IMR-90 (cell line): ENCODE measurements at places on chromosomes 3 and 15. TPM values are rescaled to one million over a fixed set of nuclear protein-coding genes. Genes with fewer than 3 reads are reported as not detected.

GRCh38 chr3:14837186-14837877 is 18.6 kb downstream of the FGD5 start:
- no peak for DNase-seq

- DNase-seq, result no peak
These were observed 70.7 kb downstream of the IQSEC1 start for GRCh38 chr3:13002398-13003124.

- no peak for DNase-seq
These were observed 367 bp upstream of the TARS3 start for GRCh38 chr15:101724675-101725005.

- DNase-seq, result peak; percentile 59
These were observed 10.3 kb downstream of the USF3 start for GRCh38 chr3:113685956-113686721.

Gene PLCL2
- 3.8 and 4.2 TPM in 2 replicates for total RNA-seq

- no peak for DNase-seq
These were observed 78.6 kb downstream of the FNDC3B start for GRCh38 chr3:172118019-172118418.

Gene EBLN2
- total RNA-seq, result 6.4 and 7.7 TPM in 2 replicates

GRCh38 chr3:16998236-16998923 is 113.6 kb downstream of the PLCL2 start:
- DNase-seq, result no peak

DNA sequence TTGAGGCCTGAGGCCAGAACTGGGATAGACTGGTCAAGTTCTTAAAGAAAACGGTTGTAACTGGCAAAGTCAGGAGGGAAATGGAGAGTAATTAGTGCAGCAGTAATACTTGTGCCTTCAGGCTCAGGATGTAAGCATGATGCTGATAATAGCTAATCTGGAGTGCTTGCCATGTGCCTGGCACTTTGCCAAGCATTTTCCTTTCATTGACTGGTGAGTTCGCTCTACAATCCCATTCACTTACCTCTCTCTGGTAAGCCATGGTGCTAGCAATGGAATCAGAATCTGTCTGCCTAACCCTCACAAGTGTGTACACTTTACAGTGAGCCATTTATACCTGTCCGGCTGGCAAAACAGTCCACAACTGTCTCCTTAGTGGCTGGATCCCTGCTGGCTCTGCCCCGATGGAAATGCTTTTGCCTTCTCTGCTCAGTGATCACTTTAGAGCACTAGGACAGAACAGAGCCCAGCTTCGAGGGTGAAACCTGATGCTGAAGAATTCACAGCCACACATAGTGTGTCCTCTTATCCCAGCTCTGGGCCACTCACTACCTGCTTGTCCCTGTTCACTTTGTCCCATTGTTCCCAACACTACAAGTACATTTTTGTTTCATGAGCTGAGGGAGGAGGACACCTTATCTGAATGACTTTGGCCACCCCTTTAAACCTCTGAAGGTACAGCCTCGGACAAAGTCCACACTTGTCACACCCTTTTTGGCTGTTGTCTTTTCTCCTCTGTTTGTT is 10.3 kb downstream of the CHP1 start:
- no peak for DNase-seq

DNA sequence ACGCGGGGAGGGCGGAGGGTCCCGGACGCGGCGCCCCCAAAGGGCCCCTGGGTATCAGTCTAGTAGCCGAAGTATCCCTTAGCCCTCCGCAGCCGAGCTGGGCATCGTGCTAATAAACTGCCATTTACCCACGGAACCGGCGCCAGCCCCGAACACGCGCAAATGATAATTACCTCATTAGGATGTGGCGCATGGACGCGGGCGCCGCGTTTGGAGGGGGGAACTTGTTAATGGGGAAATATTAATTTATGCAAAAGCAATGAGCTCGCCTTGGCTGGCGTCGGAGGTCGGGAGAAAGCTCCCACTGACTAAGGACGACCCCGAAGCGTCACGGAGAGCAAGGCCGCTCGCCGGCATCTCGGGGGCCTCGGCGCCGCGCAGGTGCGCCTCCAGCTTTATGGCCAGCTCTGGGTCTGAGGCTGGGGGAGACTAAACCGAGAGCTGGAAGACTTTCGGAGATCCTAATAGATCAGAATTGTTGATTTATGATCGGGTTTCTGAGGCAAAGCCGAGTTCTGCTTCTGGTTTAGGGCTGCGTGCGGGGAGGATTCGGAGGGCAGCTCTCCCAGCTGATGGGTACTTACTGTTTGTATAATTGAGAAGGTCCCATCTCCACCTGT is 474 bp upstream of the FEZF2 start:
- DNase-seq, result no peak

GRCh38 chr3:158713094-158713499 is 19.2 kb downstream of the RARRES1 start:
- no peak for DNase-seq

GRCh38 chr3:171465763-171466162 is 5.6 kb upstream of the TNIK start:
- DNase-seq, result no peak

Gene TRAT1
- not detected in 2 replicates for total RNA-seq

Gene HIGD2B
- not detected in 2 replicates for total RNA-seq

GRCh38 chr3:38536671-38537070 is 40.5 kb downstream of the EXOG start:
- DNase-seq, result no peak

DNA sequence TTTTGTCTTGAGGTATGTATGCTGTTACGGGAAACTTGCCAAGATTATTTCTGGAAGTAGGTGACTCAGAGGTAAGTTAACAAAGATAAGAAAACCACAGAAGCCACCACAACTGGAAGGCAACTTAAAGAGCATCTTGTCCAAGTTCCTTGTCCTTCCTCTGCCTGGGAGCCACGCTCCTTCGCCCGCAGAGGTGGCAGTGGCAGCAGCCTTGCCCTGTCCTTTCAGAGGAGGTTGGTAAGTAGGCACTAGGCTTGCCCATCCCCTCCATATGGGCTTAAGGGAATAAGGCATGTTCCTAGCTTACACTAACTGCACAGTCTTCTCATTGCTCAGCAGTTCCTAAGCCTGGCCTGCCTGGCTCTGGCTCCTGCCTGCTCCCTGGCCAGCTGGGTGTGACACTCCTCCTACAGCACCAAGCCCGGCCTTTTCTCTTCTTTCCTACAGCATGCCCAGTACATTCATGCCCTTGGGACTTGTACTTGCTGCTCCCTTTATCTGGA is 48.0 kb upstream of the RAB6B start:
- peak; percentile 98 for DNase-seq

DNA sequence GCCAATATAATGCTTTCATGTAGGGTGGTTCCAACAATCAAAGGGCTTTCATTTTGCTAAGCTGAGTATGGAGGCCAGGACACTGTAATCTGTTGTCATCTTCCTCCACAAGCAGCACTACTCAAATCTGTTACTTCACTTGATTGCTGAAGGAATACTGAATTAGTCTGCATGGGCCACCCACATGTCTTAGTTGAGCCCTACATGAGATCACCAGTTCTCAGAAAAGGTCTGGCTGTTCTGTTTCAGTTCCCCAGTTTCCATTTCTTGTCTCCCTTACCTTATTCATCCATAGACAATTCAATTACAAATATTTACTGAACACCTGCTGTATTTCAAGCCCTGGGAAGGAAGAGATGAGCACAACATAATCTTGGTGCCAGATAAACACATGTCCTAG is 119.2 kb downstream of the FHIT start:
- no peak for DNase-seq

Gene XCR1
- not detected in 2 replicates for total RNA-seq

- DNase-seq, result no peak
These were observed 13.3 kb upstream of the STARD5 start for GRCh38 chr15:81337241-81337640.

- no peak for DNase-seq
These were observed 11.7 kb downstream of the TPM1 start for GRCh38 chr15:63054281-63054683.

Gene DZIP1L
- total RNA-seq, result 14.7 and 21.4 TPM in 2 replicates

DNA sequence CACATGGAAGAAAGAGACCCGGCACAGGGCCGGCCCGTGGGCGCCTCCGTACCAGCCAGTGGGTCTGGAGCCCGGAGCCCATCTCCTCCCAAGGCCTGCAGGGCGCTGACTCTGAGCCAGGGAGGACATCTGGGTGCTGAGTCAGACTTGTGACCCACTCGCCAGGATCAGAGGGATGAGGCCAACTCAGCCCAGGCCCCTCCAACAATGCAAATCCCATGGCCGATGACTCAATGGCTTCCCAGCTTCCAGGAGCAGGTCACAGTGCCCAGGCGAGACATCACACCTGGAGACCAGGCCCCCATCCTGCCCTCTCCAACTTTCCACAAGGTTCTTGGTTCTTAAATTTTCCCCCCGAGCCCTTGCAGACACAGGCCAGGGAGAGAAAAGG is 95.1 kb downstream of the LRIG1 start:
- peak; percentile 94 for DNase-seq

Gene GOLGA6D
- not detected in 2 replicates for total RNA-seq

- DNase-seq, result peak; percentile 29
These were observed 80.9 kb downstream of the LRRFIP2 start for GRCh38 chr3:37093481-37093880.

GRCh38 chr3:182914341-182914740 is 66.0 kb downstream of the DCUN1D1 start:
- peak; percentile 57 for DNase-seq

Gene GOLGA8J
- total RNA-seq, result under 0.01 TPM in 1 of 2 replicates, not detected in the other

DNA sequence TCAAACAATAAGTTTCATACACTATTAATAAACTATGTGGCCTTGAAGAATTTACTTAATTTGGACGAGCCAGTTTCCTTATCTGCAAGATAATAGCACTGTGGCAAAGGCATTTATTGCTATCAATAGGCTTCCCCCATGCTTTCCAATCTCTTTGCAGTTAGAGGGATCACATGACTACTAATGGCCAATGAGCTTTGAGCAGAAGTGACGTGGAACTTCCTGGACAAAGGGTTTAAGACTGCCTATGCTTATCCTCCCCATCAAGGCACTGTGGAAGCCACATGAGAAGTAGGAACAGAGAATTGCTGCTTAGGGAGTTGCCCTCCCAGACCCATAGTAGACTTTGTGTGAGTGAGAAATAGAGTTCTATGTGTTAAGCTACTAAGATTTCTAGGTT is 16.7 kb upstream of the ZMAT3 start:
- DNase-seq, result no peak

- DNase-seq, result no peak
These were observed 2.6 kb downstream of the LIPC start for GRCh38 chr15:58434334-58434875.

Gene RBMS3
- total RNA-seq, result 110 and 127 TPM in 2 replicates

DNA sequence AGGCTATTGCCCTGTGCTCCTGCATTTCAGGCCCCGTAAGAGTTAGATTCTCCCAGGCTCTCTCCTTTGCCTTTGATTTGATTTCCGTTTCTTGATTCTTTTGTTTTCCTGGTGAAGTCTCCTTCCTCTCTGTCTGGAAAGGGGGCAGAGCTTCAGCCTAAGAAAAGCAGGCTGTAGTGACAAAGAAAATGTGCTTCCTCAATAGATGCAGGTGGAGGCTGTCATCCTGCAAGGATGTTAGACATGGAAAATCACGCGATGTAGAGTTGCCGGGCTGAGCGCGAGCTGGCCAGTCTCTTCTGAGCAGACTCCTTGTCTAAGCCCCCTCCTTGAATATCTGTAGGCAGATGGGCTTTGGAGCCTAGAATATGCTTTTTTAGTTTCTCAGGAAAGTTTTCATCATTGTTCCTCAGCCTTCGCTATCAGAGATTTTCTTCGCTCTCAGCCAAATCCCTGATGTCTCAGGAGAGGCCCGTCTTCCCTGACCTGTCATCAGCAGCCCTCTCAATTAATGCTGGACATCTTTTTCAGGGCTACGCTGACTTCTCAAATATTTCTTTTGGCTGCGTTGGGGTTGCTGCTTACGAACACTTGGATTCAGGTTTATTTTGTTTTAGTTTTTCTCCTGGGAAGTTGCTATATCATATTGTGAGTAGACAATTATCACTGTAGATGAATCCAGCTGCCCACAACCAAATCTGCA is 163.6 kb downstream of the ITPR1 start:
- no peak for DNase-seq

DNA sequence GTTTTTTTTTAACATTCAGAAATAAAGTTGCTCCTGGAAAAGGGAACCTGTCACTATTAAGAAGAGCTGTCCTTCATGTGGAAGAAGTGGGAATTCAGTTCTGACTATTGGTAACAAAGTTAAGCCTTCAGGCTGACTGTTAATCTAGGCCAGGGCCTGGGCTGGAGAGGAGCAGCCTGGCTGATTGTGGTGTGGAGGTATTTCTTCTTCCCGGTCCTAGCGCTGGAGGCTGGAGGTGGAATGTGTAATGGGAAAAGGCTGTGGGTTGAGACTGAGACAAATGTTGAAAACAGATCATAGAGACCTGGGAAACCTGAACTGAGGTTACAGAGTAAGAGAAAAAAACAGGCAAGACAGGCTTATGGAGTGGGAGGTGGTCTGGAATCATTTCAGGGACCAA is 23.8 kb upstream of the SH3BP5 start:
- peak; percentile 31 for DNase-seq

Gene ZCWPW2
- total RNA-seq, result 0.18 and 0.56 TPM in 2 replicates

Gene GOLGA6A
- not detected in 2 replicates for total RNA-seq
